ENCODE measurements at places on chromosomes 5 and 9.
A peak's percentile ranks its signal among the peaks of the same experiment; 100 is the strongest.

DNA sequence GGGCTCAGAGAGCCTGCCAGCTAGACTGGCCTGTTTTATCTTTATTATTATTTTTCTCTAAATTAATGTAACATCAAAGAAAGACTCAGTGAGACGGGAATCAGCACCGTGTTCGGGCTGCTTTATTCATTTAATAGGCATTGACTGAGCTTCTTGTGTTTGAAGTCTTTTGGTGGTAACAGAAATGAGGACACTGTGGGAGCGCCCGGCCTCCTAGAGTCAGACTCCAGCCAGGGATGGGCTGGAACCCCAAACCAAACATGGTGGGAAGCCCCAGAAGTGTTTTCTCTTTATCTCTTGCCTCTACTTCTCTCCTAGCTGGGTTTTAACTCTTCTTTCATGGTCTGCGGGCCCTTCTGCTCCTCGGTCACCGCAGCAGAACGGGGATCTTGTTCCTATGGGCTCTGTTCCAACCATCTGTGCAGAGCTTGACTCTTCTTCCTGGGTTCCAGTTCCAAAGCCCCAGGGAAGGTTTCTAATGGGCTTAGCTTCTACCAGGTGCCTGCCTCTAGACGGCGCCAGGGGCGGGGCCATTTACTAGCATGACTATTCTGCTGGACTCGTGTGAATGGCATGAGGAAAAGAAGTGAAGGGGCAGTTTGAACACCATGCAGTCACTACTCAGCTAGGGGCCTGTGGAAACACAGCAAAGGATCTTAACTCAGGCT lies 123.8 kb downstream of the FGF18 start:
- DNase-seq, result no peak

DNA sequence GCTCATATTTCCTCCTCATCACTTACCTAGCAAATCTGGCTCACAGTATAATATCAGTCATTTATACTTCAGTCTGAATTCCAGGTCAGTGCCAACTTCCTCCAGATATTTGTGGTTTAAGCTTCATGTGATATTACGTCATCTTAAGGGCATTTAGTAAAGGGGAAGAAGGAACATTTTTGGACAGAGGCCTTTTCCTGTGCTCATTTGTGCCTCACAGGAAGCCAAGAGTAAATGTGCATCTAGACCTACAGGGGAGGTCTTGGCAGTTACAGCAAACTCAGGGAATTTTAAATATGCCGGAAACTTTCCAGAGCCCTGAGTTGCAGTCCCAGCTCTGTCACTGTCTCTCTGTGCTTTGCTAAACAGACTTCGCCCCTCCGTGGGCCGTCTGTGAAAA lies 12.3 kb upstream of the KCNIP1 start:
- DNase-seq, result no peak

GRCh38 chr5:125409861-125410536 lies 663.6 kb upstream of the ZNF608 start:
- DNase-seq, result no peak

GRCh38 chr5:50684721-50685120 lies 18.3 kb downstream of the PARP8 start:
- no peak for DNase-seq

GRCh38 chr5:100517301-100517974 lies 17.7 kb upstream of the FAM174A start:
- DNase-seq, result peak; percentile 86

GRCh38 chr5:23253621-23254198 lies 253.7 kb upstream of the PRDM9 start:
- DNase-seq, result no peak

- no peak for DNase-seq
Measured at GRCh38 chr5:15794052-15794985, 294.3 kb downstream of the FBXL7 start.

Data from lower leg skin (tissue), 4 donors.